ENCODE measurements at places on chromosomes 12 and 14.

- no peak for DNase-seq
Measured at GRCh38 chr12:120546050-120546386, 11.9 kb downstream of the RNF10 start.

DNA sequence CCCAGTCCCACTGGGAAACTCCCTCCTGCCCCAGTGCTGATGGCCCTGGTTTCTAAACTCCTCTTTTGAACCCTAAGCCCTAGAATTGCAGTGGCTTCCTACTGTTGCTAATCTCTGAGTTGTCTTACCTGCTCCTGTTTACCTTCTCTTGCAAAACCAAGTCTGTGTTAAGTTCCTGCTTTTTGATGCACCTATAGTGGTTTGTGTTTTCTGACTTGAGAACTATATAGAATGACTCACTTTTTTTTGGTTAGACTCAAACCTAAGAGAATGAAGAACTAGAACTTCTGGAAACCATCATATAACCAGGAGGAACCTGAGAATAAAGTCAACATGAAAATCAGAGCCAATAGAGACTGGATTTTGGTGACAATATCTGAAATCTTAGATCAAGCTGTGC is 5.5 kb upstream of the GAS2L3 start:
- DNase-seq: no peak

GRCh38 chr12:121796855-121797751 is 3.6 kb upstream of the RHOF start:
- DNase-seq: no peak

GRCh38 chr12:10363658-10363913 is 26.3 kb downstream of the KLRK1 start:
- no peak for DNase-seq

DNA sequence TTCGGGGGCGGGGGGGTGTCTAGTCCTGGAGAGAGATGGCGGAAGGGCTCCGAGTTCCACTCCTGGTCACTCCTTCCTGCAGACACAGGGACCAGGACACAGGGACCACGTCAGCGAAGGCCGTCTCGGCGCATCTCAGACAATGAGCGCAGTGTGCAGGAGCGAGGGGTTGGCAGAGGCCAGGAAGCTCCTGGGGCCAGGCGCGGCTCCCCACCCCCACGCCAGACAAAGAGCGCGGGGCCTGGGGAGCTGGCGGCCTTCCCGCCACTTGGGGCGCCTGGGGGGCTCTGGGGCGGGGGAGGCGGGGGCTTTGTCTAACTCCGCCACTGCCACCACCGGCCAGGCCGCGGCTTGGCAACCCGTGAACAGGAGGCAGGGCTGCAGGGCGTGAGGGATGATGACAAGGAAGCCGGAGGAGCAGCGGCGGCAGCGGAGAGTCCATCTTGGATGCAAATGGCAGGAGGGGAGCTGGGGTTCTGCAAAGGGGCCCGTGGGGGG is 2.2 kb downstream of the CDK2AP1 start:
- DNase-seq: no peak

DNA sequence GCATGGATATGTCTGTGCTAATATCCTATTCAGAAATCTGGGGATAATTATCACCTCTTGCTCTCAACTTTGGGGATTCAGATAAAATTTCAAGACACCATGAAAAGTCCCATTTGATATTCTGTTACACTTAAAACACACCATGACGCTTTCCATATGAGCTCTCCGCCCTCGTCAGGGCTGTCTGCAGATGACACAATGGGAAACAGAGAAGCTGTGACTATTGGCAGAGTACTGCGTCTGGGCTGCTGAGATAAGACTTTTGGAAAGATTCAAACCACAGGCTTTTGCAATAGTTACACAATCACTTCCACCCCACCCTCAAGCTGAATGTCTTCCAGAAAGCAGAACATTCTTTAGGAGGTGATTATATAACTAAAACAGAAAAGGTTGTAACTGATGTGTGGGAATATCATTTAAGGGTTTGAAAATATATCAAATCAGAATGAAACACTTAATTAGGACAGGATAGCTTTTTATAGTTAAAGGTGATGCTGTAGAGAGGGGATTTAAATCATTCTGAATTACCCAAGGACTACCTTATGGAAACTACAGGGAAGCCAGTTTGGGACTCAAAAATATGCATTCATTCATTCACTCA is 75.3 kb upstream of the TMPO start:
- no peak for DNase-seq

DNA sequence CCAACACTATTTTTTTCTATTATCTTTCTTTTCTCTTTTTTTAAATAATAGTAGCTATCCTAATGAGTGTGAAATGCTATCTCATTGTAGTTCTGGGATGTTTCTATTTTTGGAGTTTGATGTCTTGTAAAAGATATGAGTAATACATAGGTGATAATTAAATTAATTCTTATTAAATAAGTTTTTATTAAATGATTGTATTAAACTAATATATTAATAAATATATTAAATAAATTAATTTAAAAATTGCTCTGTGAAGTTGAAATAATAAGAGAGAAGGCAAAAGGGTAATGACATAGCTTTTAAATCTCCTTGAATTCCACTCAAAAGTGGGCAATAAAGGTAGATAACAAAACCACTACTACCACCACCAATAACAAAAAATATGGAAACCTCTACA is 230.2 kb upstream of the SSTR1 start:
- DNase-seq: no peak

GRCh38 chr12:108728820-108729611 is 2.3 kb downstream of the CORO1C start:
- no peak for DNase-seq

GRCh38 chr14:49598189-49598484 is 603 bp upstream of the LRR1 start:
- DNase-seq: no peak

GRCh38 chr14:23725980-23726710 is 90.0 kb downstream of the DHRS2 start:
- no peak for DNase-seq

GRCh38 chr12:60172266-60173211 is 576.7 kb downstream of the SLC16A7 start:
- DNase-seq: no peak

- DNase-seq: no peak
Measured at GRCh38 chr14:47262801-47263200, 412.6 kb downstream of the MDGA2 start.

DNA sequence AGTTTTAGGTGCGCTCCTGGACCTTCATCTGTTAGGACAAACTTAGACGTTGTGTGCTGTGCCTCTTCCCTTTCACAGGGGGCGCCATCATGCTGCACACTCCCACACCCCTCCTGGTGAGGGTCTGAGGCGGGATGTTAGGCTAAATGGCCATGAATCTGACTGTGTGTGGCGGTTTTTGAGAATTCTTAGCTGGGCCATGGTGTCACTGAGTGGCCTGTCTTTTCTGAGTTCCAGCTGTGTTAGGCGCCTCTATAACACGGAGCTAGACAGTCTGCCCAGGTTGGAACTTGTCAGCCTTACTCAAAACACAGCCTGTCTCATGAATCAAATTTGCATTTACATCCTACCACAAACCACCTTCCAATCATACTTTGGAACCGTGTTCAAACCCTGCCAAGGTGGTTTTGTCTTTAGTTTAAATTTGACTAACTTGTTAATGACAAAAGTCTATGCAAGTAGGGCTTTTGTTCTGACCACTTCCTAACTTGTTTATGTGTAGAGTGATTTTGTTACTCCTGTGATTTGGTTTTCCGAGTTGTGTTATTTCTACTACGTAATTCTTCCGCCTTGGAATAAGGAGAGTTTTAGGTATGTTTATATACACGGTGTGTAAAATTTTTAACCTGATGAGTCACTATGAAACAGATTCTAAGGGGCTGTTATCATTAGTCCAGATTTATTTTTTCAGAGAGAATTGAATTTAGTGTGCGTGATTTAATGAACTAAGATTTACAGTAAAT is 19.6 kb downstream of the ACVR1B start:
- DNase-seq: peak; percentile 44

GRCh38 chr12:6199531-6200255 is 507 bp upstream of the CD9 start:
- DNase-seq: no peak

All from activated CD4-positive, alpha-beta T cell treated with anti-CD3 and anti-CD28 coated beads, Interleukin-2, amount 50 U/mL, for 24 hours (primary cell).